ENCODE measurements at places on chromosomes 16 and 17.

DNA sequence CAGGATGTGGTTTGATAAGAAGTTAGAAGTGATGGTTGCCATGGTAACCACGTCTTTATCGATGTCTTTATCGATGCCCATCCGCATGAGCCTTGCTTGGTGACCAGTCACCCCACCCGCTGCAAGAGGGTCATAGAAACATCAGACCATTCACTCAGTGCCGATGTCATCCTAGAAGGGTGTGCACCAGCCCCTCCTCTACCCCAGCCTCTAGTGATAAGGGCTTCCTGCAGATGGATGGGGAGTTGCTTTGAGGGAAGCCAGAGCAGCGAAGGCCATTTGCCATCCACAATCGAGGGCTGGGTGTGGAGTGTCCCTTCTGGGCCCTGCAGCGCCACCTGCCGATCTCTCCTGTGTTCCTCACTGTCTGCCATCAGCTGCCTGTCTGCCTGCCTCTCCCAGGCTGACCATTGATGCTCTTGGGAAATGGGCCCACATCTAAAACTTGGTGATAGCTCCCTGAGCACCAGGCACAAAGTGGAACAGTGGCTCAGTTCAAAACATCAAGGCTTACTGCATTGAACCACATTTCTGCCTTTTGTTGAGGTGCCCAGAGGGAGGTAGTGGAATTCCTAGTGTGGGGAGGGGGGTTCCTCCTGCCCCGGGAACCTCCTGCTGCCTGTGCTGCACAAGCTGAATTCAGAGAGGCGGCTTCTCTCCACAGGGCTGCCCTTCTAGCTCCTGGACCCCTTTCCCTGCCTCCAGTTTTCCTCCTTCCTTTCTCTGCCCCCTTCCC lies 8.9 kb downstream of the CALB2 start:
- DNase-seq = no peak

GRCh38 chr17:68384941-68385340 lies 72.4 kb downstream of the WIPI1 start:
- no peak for DNase-seq

DNA sequence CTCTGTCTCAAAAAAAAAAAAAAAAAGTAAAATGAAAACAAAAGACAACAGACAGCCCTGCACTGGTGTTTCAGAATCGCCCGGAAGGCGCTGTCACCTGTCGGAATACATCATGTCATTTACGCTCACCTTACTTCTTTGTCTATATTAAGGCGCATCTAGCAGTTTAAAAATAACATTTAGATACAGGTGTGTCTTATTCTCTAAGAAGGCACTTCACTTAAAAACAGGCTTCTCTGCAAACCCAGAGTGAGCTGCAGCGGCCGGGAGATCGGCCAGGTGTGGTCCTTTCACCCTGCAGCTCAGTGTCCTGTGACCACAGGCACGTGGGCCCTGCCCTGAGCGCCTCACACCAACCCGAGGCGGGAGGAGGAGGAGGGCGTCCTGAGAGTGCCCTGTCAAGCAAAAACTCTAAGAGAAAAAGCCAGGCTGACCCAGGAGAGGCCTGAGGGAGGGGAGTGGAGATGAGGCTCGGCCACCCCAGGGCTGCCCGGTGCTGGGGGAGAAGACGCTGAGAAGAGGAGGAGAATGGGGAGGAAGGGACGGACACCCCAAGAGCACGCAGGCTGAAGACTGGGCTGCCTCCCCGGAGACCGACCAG lies 3.3 kb upstream of the LMF1 start:
- DNase-seq = no peak

- no peak for DNase-seq
Observed at GRCh38 chr16:15509051-15509592, 74.7 kb downstream of the BMERB1 start.
